ENCODE measurements at places on chromosomes 6 and 20.

GRCh38 chr20:51573576-51574243 lies 31.2 kb upstream of the NFATC2 start:
- DNase-seq, result no peak

DNA sequence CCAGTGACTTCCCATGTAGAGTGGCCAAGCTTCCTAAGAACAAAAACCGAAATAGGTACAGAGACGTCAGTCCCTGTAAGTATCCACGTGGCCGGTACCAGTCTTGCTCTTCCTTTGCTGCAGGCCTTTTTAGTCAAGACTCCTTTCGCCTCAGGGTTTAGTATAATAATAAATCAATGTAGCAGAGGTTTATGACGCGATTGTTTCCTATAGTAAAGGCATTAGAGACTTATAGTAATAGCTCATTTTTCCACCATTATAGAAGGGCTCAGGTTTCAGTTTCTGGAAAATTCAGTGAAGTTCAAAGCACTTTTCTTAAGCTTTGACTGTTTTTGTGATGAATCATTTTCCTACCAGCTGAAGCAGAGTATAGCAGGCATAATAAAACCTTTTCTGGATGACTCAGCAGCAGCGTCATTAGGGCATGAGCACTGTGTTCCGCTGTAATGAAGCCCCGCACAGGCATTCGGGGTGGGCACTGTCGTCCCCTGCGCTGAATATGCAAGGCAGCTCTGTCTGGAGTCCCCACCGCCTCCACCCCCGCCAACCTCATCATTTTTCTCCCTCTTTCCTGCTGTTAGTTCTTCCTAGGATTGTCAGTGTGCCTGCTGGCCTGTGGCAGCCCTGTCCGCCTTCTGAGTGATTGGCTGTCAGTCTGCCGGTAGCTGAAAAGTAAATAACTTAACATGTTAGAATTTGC lies 51.3 kb downstream of the PTPN1 start:
- no peak for DNase-seq

DNA sequence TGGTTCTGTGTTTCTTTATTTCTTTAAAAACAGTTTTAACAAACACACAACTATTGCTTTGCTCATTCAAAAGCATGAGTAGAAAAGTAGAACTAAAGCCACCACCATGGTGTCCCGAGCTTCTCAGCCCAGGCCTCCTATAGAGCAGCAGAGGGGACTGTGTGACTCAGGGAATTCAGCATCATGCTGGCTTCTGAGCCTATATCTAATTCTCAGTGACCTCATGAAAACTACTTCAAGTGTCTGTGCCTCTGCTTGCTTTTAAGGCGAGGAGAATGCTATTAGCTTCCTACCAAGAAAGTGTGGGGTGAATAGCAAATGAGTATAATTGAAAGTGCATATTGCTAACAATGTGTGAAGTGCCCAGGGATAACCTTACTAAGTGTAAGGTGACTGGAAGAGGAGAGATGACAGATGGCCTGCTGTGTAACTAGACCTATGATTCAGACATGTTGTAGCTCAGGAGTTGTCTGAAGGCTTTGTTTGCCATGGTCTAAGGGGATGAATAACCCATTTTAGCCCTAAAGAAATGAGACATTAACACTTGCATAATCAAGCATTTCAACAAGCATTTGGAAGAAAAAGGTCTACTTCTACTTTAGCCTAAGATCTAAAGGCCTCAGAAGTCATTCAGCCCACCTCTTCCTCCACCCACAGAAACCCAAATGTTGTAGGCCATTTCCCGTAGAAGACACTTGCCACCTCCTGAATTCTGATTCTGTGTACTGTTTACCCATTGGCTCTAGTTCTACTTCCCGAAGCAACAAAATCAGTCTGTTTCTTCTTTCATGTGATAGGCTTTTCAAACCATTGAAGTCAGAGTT lies 121.5 kb upstream of the ARG1 start:
- no peak for DNase-seq

DNA sequence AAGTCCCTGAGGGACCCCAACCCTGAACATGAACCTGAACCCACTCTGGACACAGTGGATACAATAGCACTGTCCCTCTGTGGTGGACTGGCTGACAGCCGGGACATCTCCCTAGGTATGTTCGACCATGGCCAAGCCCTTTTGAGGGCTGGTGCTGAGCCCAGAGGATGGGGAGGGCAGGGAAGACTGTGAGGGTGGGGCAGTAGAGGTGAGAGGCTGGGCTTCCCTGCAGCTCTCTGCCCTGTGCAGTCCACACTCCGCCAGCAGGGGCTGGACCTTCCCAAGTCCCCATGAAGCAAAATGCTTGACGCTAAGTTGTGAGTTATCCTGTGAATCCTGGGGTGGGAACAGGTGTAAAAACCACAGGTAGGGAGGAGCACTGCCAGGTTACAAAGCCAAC lies 11.5 kb downstream of the LPIN3 start:
- DNase-seq, result no peak

GRCh38 chr20:37706298-37706697 lies 12.5 kb downstream of the CTNNBL1 start:
- DNase-seq, result no peak

DNA sequence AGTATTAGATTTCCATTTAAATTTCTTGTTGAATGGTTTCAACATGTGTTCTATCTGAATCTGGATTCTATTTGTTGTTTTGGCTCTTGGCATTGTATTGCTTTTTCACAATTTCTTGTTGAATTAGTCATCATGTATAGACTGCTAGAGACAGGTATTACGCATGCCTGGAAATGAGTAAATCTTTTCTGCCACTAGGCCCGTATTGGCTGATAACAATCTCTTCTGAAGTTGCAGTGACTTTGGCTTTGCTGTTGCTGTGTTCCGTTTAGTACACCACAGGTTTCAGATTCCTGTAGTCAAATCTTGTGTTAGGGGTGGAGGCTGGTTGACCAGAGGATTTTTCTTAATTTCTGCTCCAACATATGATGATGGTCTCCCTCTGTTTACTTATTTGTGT lies 1339.4 kb downstream of the GRIK2 start:
- no peak for DNase-seq

DNA sequence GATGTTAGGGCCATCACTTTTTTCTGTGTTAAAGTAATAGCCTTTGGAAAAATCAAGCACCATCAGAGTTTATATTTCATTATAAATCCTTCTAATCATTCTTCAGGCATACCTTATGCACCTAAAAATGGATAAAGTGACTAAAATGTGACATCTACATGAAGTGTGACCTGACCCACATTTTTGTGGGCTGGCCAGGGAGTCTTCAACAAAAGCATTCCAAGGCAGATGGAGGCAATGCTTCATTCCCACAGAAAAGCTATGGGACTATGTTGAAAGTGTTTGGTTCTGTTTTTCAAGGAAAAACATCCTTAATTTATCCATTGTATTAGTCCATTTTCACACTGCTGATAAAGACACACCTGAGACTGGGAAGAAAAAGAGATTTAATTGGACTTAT lies 58.8 kb upstream of the LTV1 start:
- no peak for DNase-seq

DNA sequence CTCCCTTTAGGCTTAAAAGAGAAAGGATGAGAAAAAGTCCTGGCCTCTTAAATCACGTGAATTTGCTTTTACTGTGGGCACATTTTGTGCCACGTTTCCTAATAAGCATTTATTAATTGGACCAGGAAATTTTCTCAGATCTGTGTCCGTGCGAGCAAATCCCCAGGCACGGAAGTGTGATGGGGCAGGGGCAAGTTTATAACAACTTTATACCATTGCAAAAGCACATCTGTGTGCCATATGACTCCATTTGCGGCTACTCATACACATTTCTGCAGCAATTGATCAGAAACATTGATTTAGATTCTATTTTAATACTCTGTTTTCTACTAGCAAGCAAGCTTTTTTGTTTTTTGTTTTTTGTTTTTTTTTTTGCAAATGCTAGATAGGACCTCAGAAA lies 373.2 kb downstream of the TAF4 start:
- no peak for DNase-seq

GRCh38 chr6:43243664-43244321 lies 512 bp downstream of the TTBK1 start:
- DNase-seq, result no peak

Data from NCI-H2029 treated with DMSO at 0.1 percent for 48 hours (cell line).